ENCODE measurements at places on chromosomes 3 and 15.

DNA sequence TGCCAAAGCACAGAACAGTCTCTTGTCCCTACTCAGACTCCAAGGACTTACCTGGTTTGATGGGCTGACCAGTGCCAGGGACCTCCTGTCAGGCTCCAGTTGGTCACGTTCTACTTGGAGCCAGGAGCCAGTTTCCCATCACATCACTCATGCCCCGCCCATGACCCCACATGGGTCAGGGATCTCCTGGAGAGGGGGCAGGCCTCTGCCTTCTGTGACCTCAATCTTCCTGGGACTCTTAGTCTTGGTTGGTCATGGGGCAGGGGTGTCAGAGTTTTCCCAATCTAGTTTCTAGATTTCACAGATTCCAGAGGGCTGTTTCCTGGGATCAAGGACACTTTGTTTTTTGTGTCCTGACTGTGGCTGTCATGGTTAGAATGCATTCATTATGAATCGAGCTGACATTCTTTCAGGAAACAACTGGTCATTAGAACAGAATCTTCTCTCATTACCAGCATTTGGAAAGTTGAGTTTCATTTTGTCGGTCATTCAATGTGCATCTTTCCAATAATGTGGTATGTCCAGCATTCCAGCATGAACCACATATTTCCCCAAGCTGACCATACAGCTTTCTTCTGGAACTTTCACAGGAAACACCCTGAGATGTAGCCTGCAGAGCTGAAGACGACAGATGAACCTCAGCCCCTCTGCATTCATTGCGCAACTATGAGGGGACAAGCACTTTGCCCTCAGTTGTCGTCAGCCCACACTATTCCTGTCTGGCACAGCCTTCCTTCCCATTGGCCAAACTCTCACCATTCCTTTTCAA, 19.8 kb downstream of the CYP19A1 start:
- DNase-seq: peak; percentile 71

GRCh38 chr3:116034794-116035193, 410.5 kb downstream of the LSAMP start:
- DNase-seq: no peak

GRCh38 chr3:42118762-42119361, 27.7 kb downstream of the TRAK1 start:
- DNase-seq: no peak

DNA sequence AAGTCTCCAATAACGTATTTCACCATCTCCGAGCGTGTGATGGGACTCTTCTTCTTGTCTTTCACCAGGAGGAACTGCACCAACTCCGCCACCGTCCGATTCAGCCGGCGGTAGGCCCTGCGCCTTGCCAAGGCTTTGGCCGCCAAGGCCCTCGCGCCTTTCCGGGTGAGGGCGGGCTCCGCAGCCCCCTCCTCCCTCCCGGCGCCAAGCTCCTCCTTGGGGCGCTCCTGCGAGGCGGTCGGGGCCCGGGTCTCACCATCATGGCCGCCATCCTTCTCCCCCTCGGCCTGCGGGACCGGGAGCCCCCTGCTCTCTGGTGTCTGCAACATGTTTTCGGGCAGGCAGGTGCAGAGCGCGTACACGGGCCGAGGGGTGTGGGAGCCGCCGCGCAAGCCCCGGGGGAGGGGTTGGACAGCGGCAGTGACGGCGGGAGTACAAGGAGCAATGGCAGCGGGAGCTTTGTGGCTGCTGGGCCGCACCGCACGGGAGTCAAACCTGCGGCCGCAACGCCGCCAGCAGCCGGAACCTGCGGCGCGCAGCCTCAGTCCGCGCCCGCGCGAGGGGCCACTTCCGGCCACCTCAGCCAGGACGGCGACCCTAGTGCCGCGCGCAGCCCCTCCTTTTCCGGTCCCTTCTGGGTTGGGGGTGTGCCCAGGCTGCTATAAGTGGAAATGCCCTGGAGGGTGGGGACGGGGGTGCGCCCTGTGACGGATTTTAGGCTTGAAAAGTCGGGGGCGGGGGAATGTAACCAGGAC, at the start of gene MAGEF1:
MAGEF1 (minus strand) TSS at position 572 of the 755 bp plus-strand sequence; CDS start at position 329, 243 bp downstream.
- DNase-seq: peak; percentile 79

DNA sequence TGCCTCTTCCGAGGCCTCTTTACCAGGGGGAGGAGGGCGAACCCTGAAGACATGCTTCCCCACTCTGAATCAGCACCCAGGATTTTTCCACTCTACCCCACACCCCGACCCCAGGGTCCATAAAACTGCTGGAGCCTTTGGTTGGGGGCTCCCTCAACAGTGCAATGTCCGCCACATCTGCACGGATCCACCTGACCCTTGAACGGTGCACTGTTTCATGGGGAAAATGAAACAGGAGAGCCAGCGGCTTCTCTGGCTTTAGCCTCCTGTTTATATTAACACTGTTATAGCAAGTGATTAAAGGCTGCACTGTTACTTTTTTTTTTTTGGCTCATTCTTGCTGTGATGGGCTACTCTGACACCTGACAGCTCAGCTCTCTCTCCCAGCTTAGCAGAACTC, 124.1 kb upstream of the DLG1 start:
- DNase-seq: no peak

- DNase-seq: no peak
Observed at GRCh38 chr15:65979316-65979715, 110.0 kb downstream of the RAB11A start.

DNA sequence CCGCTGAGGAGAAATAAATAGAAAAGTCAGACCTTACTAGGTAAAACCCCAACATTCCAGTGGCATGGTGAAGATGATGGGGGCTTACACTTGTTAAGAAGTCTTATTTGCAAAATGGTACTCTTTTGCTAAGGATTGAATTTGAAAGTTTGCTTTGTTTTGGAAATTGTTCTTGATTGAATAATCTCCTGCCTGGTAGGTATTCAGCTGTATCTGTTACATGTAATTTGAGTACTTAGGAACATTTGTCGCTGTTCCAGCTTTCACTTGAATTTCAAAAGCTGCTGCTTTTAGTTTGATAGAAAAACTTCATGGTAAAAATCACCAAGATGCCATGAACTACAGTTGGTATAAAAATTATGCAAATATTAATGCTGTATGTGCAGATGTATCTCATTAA, 44.6 kb downstream of the TFG start:
- DNase-seq: peak; percentile 13

GRCh38 chr15:67164811-67165253, 89.6 kb downstream of the AAGAB start:
- DNase-seq: no peak

DNA sequence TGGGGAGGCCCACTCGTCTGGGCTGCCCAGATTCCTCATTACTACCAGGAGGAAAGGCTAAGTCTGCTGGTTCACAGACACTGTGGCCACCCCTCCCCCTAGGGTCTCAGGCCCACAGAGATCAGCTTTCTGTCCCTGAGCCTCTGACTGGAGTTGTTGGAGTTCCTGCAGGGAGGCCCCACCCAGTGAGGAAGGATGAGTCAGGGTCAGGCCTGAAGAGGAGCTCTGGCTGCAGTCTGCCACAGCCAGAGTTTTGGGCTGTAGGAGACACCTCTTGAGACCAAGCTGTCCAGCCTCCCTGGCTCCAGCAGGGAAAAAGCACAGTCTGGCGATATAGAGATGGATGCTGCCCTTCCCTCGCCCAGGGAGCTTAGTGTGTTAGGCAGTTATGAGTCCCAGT, 720.9 kb upstream of the SEMA6D start:
- no peak for DNase-seq

All from AG10803 (cell line).